ENCODE measurements at places on chromosomes 12 and 14.

GRCh38 chr12:12903642-12904609 is 12.6 kb downstream of the GPRC5A start:
- DNase-seq, result no peak

GRCh38 chr14:77052281-77053044 is 24.0 kb upstream of the IRF2BPL start:
- DNase-seq, result no peak

GRCh38 chr14:53493320-53493719 is 340.2 kb upstream of the DDHD1 start:
- DNase-seq, result no peak

DNA sequence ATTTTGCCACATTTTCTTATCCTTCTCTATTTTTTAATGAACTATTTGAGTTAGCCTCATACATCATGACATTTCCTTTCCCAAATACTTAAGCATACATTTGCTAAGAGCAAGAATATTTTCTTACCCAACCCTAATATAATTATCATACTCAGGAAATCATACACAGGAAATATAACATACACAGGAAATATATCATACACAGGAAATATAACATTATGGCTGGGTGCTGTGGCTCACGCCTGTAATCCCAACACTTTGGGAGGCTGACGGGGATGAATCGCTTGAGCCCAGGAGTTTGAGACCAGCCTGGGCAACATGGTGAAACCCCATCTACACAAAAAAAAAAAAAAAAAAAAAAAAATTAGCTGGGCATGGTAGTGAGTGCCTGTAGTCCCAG is 4.9 kb downstream of the NCKAP1L start:
- no peak for DNase-seq

GRCh38 chr14:80055667-80056496 is 155.4 kb downstream of the DIO2 start:
- no peak for DNase-seq

DNA sequence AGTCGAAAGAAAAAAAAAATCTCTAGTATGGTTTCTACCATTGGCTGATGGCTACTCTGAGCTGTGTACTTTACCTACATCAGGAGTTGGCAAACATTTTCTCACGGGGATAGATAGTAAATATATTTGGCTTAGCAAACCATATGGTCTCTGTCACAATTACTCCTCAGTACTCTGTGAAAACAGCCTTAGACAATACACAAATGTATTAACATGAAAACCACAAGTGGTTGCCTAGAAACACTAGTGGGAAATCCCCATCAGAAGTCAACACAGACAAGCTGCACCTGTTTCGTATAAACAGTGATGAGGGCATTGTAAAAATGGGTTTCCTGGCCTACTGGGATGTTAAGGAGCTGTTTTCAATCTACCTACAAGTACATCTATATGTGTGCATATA is 84.6 kb upstream of the NAV3 start:
- DNase-seq, result no peak

GRCh38 chr12:98002887-98003493 is 512.4 kb upstream of the TMPO start:
- DNase-seq, result no peak

DNA sequence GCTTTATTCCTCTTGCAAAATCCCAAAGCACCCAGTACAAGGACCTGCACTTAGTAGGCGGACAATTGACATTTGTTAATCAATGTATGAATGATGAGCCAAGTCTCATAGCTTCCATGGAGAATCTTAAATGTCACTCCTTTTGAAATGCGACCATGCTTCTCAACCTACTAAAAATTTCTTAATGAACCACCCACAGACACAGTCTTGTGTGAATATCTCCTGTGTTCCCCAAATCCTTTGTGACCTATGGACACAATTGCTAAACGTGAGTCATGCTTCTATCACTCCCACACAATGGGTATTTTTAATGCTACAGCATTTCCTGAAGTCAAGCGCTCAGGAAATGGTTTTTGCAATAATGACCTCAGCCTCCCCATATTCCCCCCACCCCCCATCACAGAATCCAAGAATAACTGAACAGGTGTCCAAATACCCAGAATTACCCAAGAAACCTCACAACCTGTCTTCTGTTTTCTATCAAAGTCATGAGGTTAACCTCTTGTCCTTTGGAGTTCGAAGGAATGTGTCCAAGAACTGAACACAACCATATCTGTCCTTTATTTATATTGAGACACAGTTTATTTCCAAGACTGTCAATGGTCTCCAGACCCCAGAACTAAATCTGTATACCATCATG is 163.6 kb upstream of the PLEKHG7 start:
- DNase-seq, result no peak

DNA sequence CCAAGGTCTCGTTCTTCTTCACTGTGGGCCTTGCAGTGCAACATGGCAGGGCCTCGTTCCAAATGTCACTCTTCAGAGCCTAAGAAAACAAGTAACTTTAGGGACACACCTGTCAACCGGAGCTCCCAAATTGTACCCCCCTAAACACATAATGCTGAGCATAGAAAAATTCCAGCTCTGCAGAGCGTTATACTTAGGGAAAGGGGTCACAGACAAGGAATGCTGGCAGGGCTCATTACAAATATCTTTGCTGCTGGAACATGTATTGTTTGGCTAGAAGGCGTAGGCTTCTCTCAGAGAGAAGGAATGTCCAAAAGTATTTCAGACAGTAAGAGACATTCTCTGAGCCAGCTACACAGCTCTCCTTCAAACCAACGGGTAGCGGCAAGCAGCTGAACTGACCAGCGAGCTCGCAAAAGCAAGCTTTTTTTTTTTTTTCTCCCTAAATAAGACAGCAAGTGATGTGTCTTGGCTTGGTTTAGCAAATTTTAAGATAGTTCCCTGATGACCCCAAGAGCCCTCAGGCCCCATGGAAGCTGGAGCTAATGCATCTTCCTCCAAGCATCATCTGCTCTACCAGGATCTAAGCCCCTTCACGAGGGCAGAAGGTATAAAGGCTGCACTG is 24.5 kb downstream of the SSH1 start:
- no peak for DNase-seq

GRCh38 chr12:68804657-68805591 is 3.1 kb upstream of the MDM2 start:
- DNase-seq, result no peak

- DNase-seq, result no peak
Observed at GRCh38 chr12:108627134-108627920, 6.4 kb downstream of the SELPLG start.

GRCh38 chr12:7638760-7639555 is 26.8 kb downstream of the APOBEC1 start:
- peak; percentile 78 for DNase-seq

- no peak for DNase-seq
Observed at GRCh38 chr12:23729359-23729758, 220.1 kb downstream of the SOX5 start.

DNA sequence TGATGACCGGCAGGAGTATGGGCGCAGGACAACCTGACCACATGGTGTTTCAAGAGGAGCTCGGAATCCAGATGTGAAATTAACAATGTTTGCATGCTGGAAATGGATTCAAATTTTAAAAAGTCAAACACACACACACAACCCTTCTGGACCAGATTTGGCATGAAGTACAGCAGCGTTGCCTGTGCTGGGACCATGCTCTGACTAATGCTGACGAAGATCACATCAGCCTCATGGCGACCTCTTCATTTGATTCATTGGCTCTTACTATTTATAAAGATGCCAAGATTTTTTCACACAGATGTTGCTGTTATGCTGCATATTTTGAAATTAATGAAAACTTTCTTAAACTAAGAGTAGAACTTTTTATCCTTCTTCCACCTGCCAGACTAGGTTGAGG is 926.6 kb upstream of the TMEM132C start:
- DNase-seq, result no peak

DNA sequence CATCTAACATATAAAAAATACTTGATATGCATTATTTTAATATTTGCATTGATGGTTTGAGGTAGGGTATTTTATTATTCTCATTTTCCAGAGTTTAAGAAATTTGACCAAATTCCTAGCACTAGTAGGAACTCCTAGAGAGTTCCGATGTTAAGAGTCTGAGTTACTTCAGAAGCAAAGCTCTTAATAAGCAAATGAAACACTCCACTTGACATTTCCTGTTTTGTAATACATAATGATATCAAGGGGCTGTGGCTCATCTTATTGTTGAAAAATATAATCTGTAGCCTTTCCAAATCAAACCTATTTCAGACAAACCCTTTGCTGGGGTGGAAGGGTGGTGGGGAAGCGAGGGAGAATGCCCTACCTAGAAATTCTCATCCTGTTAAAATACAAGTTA is 355.5 kb downstream of the DIO2 start:
- DNase-seq, result no peak

DNA sequence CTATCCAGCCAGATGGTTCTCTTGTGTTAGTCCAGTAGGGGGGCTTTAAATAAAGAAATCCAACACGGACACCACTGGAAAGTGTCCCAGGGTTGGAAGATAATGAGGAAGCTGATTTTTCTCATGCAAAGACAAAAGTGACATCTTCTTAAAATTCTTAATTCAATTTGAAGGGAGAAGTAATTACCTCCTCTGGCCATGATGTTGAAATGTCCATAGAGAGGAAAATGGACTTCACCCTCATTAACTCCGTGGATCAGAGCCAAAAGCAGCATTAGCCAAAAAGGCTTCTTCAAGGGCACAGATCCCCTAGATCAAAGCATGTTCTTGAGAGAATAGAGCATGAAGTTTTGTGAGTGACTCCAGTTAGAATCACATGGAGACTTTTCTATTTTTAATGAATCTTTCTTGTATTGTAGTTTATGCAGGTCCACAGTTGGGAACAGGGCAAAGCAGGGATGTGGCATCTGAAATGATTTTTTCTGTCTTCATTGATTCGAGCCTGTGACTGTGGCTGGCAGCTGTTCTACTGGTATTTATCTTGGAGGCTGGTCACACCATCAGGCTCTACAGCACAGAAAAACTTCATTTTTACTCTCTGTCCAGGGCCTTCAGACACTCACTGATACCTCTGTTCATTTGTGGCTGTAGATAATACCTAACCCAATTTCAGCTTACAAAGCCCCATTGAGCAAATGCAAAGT is 1002.5 kb downstream of the AACS start:
- DNase-seq, result no peak

- DNase-seq, result no peak
Observed at GRCh38 chr12:12922191-12922616, 29.8 kb downstream of the GPRC5D start.

- peak; percentile 60 for DNase-seq
Observed at GRCh38 chr14:90235179-90235976, 21.0 kb upstream of the PSMC1 start.

DNA sequence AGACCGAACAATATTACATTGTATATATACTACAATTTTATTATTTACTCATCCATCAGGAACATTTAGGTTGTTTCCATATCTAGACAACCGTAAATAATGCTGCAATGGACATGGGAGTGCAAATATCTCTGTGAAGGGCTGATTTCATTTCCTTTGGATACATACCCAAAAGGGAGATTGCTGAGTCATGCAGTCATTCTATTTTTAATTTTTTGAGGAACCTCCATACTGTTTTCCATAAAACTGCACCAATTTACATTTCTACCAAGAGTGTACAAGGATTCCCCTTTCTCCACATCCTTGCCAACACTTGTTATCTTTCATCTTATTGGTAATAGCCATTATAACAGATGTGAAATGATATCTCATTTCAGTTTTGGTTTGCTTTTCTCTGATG is 84.7 kb downstream of the SLC41A2 start:
- no peak for DNase-seq

DNA sequence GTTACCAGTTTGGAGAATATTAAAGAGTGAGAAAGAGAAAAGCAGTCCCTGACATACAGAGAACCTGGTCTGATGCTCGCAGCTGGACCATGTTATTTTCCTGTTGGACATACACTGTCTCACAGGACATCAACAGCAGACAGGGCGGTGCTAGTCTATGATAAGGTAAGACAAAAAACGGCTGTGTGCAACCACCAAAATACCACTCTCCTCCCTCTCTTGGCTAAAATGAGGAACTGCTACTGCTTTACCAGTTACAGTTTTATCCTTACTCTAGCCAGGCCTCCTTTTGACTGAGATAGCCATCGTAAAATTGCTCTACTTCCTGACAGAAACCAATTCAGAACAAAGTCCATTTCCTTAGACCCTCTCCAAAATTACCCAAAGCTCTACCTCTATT is 47.0 kb upstream of the ERGIC2 start:
- DNase-seq, result peak; percentile 8
